CD8-positive, alpha-beta memory T cell (primary cell): ENCODE measurements at places on chromosomes 5 and 9. TPM values are rescaled to one million over a fixed set of nuclear protein-coding genes. Genes with fewer than 3 reads are reported as not detected.
A peak's percentile ranks its signal among the peaks of the same experiment; 100 is the strongest.

GRCh38 chr5:757346-757930, 27.1 kb downstream of the ZDHHC11B start:
- H3K4me3 ChIP-seq = no peak overlapping the region
- peaks cover 11% of the 10 kb centered on the region for H3K4me1 ChIP-seq
- DNase-seq = no peak
- H3K27ac ChIP-seq = no peak overlapping the region

DNA sequence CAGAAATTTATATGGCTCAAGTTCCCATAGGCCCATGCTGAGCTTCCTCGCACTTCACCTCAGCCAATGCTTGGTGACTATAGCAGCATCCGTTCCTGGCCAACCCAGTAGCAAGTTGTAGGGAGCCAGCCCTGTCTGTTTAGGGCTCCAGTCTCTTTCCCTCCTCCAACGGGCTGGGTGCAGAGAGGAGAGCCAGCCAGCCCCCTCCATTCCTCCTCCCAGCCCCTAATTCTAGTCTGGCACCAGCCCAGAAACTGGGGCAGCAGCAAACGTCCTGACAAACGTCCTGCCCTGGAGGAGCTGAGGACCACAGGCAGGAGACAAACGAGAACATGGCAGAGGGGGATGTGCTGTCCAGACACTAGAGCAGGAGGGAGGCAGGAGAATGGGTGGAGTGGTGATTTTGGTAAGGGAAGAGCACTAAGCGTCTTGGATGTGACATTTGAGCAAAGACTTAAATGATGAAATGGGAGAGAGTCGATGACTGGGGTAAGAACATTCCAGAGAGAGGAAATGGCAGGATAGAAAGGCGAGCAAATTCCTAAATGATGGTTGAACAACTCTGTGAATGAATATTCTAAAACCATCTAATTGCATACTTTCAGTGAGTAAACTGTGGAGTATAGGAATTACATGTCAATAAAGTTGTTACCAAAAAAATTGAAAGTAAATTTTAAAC, 222.5 kb upstream of the DAPK1 start:
- DNase-seq = no peak

GRCh38 chr9:111036429-111036789, 1.9 kb downstream of the LPAR1 start:
- no peaks in the 10 kb centered on the region for H3K4me1 ChIP-seq
- H3K27me3 ChIP-seq = no peaks in the 10 kb centered on the region
- no peak for DNase-seq

DNA sequence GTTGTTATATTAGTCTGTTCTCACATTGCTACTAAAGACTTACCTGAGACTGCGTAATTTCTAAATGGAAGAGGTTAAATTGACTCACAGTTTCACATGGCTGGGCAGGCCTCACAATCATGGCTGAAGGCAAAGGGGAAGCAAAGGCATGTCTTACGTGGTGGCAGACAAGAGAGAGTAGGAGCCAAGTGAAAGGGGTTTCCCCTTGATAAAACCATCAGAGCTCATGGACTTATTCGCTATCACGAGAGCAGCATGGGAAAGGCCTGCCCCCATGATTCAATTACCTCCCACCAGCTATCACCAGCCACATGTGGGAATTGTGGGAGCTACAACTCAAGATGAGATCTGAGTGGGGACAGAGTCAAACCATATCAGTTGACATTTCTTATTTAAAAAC, 374.5 kb upstream of the RORB start:
- H3K27ac ChIP-seq = no peak overlapping the region
- no peaks in the 10 kb centered on the region for H3K27me3 ChIP-seq
- no peaks in the 10 kb centered on the region for H3K36me3 ChIP-seq
- no peaks in the 10 kb centered on the region for H3K4me1 ChIP-seq
- no peak for DNase-seq

- no peak for DNase-seq
- H3K36me3 ChIP-seq = peaks cover 11% of the 10 kb centered on the region
- H3K27ac ChIP-seq = peak overlapping the region; percentile 19
- H3K4me1 ChIP-seq = peaks cover 38% of the 10 kb centered on the region
- H3K4me3 ChIP-seq = no peak overlapping the region
Measured at GRCh38 chr5:140549237-140550144, 2.0 kb downstream of the EIF4EBP3 start.

DNA sequence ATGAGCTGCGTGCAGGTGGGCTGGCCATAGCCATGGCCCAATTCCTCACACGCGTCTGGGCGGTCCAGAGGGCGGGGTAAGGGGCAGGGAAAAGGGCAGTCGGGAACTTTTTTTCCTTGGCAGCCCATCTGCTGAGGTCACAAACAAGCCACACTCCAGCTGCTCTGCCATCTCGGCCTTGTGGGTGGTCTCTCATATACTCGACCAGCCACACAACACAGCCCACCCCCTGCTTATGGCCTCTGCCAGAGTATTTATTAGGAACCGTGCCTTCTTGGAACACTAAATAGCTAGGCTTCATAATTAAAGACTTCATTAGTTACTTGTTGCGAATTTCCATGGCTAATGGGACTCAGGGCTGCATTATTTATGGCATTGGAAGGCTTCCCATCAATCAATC, 98.5 kb upstream of the LHFPL2 start:
- no peaks in the 10 kb centered on the region for H3K4me1 ChIP-seq
- no peaks in the 10 kb centered on the region for H3K27me3 ChIP-seq
- no peak for DNase-seq
- no peak overlapping the region for H3K27ac ChIP-seq

DNA sequence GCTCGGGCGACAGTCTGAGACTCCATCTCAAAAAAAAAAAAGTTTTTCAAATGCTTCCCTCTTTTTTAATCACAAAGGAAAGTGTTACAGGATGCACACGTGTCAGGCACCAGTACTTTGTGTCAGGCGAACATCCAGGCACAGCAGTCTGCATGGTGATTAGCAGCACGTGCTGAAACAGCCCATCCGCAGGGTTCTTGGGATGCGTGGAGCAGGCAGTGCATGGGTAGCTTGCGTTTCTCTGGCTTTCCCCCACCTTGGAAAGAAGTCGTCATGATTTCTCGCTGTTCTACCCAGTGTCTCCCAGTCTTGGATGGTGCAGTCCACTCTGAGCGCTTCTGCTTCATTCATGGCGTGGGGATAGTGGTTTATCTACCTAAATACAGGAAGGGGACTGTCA, 35.4 kb downstream of the GPR107 start:
- no peak for DNase-seq
- no peaks in the 10 kb centered on the region for H3K27me3 ChIP-seq

DNA sequence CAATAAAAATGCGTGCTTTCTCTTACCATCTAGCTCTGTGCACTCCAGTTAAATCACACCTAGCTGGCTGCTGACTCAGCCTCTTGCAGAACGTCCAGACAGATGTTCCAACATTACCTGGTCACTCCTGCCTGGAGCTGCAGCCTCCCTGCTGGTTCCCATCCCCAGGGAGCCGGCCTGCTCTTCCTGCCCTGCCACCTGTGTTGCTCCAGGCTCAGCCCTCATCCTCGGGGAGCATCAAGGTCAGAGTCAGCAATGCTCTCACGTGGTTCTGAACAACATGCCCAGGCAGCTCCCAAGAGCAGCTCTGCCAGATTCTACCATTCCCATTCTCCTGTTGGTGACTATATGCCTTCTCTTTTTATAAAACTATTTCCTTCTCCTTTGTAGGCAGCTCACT, 81.3 kb downstream of the GADD45G start:
- H3K27me3 ChIP-seq = no peaks in the 10 kb centered on the region
- H3K4me1 ChIP-seq = no peaks in the 10 kb centered on the region
- H3K27ac ChIP-seq = no peak overlapping the region
- H3K4me3 ChIP-seq = no peak overlapping the region

DNA sequence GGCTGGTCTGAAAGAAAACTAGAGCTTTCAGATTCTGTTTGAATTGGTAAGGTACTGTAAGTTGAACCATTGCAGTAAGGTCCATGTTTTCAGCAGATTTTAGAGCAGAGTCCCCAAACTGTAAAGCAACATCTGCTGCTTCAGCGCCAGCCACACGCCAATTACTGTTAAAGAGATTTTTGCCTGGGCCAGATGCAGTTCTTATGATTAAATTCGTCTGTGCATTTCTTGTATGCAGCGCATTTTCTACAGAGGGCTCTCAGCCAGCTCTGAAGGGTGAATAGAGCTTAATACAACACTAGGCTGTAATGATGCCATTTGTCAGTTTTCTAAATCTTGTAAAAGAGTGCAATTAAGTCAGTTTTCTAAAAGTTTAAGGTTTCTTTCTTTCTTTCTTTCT, 246.3 kb downstream of the COX7C start:
- no peaks in the 10 kb centered on the region for H3K27me3 ChIP-seq
- DNase-seq = no peak
- no peaks in the 10 kb centered on the region for H3K4me1 ChIP-seq
- no peaks in the 10 kb centered on the region for H3K36me3 ChIP-seq
- H3K4me3 ChIP-seq = no peak overlapping the region

DNA sequence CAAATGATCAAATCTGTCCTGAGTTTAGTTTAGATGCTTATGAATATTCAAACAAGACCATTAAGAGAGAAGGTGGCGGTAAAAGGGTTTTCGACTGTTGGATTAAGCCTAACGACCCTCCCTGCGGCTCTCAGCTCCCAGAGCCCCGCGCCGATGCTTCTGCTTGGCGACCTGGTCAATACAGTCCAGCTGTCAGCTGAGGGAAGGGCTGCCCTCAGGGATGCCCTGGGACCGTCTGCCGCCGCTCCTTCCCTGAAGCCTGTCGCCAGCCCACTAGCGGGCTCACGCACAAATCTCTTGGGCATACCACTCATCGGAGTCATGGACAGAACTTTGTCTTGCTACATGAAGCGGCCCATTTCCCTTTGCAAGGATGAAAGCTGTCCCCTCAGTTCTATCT, 136.6 kb upstream of the RAPGEF1 start:
- H3K4me1 ChIP-seq = no peaks in the 10 kb centered on the region
- H3K4me3 ChIP-seq = no peak overlapping the region
- H3K27me3 ChIP-seq = no peaks in the 10 kb centered on the region
- no peak for DNase-seq

DNA sequence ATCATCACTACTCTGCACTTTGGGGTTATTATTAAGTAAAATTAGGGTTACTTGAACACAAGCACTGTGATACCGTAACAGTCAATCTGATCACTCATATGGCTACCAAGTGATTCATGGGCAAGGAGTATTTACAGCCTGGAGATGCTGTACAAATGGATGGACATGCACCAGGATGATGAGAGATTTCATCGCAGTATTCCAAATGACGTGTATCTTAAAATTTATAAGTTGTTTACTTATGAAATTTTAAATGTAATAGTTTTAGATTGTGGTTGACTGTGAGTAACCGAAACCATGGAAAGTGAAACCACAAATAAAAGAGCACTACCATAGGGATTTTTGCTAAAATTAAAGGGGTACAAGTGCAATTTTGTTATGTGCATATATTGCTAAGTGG, 462.2 kb upstream of the PTGER4 start:
- no peaks in the 10 kb centered on the region for H3K27me3 ChIP-seq
- no peak overlapping the region for H3K4me3 ChIP-seq
- DNase-seq = no peak
- no peaks in the 10 kb centered on the region for H3K4me1 ChIP-seq
- no peaks in the 10 kb centered on the region for H3K36me3 ChIP-seq

The MGAT4B gene
- polyA plus RNA-seq = 21.0 TPM

The ADGRD2 gene
- polyA plus RNA-seq = not detected

The PCSK1 gene
- polyA plus RNA-seq = not detected

The GDA gene
- not detected for polyA plus RNA-seq

The ASPN gene
- not detected for polyA plus RNA-seq

The TMEFF1 gene
- not detected for polyA plus RNA-seq

The SLC6A3 gene
- polyA plus RNA-seq = not detected

The RLN2 gene
- polyA plus RNA-seq = 8.8 TPM

The SHISAL2B gene
- not detected for polyA plus RNA-seq

The MARCOL gene
- polyA plus RNA-seq = not detected

The AUH gene
- polyA plus RNA-seq = 12.8 TPM
